ENCODE measurements at places on chromosomes 7 and 10.

DNA sequence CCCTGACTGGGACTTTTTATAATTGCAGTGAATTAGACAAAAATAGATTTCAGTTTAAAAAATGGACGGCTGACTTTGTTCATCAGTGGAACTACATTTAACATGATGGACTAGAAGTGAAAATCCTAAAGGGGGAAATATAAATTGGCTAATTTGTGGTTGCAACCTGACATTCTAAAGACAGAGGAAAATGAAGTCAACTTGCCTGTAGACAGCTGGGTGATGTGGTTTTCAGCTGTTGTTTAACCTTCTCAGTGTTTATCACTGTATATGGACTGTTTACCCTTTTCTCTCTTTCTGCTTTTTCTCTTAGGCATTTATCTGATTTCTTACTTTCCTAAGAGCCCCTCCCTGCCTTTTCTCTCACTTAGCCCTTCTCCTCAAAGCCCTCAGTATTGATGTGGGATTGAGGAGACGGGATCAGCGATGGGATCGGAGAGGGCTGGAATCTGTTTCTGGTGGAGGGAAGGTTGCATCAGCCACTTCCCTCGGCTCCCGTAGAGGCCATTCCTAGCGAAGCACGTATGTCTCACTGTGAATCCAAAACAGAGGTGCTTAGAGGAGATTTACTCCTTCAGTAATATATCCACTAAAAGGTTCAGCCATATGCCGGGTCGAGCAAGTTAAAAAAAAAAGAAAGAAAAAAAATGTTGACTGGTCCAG lies 109.0 kb upstream of the KLF6 start:
- DNase-seq = no peak

DNA sequence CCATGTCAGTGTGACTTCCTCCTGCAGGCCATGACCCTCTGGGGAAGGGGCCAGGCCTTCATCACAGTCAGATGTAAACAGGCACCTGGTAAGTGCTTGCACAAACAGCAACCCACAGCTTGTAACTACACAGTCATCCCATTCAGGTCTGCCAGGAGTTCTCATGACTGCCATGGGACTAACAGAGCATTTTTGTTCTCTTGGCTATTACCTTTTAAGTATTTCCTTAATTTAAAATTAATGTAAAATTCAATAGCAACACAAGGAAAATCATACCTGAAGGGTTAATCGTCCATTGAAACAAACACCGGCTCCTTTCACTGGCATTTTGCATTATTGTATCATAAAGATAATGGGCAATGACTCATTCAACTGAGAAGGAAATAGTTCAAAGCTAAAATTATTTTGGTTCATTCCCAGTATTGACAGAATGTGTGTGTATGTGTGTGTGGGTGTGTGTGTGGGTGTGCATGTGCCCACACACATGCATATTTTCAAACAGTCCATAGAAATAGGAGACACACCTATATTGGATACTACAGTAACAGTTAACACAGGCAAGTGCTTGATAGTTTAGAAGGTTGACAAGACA lies 307.9 kb downstream of the WDR11 start:
- DNase-seq = no peak

DNA sequence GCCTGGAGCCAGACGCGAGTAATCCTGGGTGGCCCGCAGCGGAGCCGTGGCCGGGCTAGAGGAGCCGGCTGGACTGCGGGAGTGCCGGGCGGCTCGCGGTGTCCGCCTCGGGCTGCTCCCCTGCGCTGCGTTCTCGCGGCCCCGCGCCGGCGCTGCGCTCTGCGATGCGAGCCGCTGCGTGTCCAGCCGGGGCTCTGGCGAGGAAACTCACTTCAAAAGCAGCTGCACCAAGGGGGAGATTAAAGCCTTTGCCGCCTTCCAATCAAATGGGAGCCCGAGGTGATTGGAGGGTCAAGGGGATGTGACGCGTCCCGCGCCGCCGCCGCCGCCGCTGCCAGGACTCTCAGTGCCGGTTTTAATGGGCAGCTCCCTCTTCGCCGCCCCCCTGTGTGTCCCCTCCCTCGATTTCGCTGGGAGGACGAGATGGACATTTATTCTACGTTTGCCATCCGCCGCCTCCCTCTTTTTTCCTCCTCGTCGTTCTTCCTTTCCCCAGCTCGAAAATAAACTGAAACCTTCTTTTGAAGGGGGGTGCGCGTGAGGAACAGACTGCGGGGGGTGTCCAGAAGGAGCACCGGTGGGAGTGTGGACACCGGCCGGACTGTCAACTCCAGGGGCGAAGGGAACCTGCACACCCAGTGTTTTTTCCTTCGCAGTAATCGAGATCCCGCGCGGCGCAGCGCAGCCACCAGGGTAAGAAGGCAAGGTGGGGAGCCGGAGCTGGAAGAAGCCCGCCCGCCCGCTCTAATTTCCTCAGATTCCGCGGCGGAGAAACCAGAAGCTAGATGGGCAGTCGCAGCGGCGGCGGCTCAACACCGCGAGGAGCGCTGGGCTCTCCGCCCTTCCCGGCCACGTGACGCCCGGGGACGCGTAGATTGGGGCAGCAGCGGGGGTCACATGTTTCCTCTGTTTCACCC lies at the start of gene ZNF503:
Gene ZNF503, minus strand, starts transcription at position 196 of the 917 bp plus-strand sequence. CDS start 345 bp downstream, outside the sequence.
- peak; percentile 81 for DNase-seq

- peak; percentile 5 for DNase-seq
Observed at GRCh38 chr10:127441350-127442219, 107.5 kb upstream of the NPS start.

GRCh38 chr7:1418505-1419309 lies 40.6 kb downstream of the MICALL2 start:
- peak; percentile 43 for DNase-seq

DNA sequence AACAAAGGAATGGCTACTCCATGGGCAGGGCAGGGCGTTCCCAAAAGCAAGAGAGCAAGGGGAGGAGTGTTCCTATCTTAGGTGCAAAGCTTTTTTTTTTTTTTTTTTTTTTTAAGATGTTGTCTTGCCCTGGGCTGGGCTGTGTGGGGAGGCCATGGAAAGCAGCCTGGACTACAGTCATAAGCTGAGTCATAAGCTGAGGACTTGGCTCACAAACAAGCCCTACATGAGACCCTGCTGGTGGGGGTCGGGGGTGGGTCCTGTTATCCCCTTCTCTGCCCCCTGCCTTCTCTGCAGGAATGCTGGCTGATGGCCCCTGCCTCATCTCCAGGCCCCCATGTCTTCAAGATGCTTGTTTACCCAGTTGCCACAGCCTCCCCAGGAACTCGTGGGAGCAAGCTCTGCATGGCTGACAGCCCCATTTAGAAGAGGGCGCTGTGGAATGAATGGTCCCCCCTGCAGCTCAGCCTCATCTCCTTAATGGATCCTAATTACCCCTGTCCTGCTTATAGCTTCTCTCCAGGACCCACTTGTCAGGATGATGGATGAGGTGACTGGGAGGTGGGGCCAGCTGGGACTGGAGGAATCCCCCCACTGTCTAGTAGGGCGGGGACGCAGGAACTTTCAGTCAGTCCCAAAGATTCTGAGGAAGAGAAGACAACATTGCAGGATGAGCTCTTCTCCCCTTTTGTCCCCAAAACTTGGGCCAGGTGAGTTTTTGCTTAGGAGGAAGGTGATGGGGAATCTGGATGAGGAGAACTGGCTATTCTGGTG lies 340.8 kb upstream of the PODXL start:
- peak; percentile 17 for DNase-seq

All from H1 (cell line).